AG04449 (cell line): ENCODE measurements at places on chromosomes 4 and X.

DNA sequence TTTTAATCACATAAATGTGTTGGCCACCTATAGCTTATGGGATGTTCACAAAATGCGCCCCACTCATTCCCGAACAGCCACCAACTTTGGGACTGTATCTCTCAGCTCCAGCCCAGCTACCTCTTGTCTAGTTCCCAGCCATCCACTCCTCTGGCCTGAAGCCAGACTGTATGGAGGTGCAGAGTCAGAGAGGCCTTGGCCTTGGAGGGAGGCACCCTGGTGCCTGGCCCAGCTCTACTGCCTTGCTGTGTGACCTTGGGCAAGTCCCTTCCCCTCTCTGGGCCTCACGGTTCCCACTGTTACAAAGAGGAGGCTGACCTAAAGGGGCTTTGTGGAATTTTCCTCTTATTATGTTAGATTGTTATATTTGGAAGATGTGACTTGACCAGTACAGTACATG is 13.9 kb downstream of the MAMLD1 start:
- DNase-seq: no peak

- no peak for DNase-seq
These were observed 136.9 kb downstream of the TSPAN5 start for GRCh38 chr4:98521486-98521885.

DNA sequence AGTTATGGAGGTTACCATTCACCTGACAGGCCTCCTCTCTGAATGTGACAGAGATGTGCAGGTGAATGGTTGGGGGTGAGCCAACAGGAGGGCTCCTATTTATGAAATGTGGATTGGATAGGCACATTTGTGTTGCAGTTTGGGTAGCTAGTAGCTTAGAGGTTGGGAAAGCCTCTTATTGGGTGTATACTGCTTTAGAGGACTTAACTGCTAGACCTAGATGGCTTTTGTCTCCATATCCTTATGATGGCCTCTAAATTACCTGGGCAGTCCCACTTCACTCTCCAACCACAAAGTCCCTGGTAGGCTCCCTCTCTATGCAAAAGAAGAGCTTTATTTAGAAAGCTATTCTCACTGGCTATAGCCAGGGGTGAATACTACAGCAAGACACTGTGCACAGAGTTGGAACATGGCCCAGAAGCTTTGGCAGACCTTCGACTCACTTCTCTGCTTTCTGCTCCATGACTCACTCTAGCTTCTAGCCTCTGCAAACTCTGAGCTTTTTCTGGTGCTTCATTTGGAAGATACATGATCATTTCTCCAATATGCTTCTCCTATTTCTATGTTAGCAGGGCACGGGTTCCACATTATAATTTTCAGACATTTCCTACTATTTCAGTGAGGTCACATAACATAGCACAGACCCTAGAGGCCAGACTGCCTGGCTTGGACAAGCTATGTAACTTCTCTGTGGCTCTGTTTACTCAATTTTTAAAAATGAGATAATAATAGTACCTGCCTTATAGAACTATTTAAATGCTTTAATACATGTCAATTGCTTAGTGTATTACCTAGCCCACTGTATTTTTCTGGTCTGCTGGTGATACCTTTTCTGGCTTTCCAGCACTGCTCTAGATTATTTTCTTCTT is 6.0 kb upstream of the VGLL1 start:
- DNase-seq: peak; percentile 61

- DNase-seq: no peak
These were observed 86.4 kb downstream of the SMIM20 start for GRCh38 chr4:26000274-26000950.

- DNase-seq: no peak
These were observed 32.2 kb downstream of the NDP start for GRCh38 chrX:43940816-43941474.

- no peak for DNase-seq
These were observed 6.7 kb upstream of the HSD17B10 start for GRCh38 chrX:53440621-53441517.

GRCh38 chr4:26069218-26069617 is 155.2 kb downstream of the SMIM20 start:
- no peak for DNase-seq

- DNase-seq: no peak
These were observed 3.4 kb downstream of the PLAC8 start for GRCh38 chr4:83110970-83111750.

- no peak for DNase-seq
These were observed 55.3 kb upstream of the KCNIP4 start for GRCh38 chr4:22003878-22004277.

- no peak for DNase-seq
These were observed 100.8 kb downstream of the ZAR1 start for GRCh38 chr4:48590884-48591283.

- no peak for DNase-seq
These were observed 56.2 kb downstream of the SMIM20 start for GRCh38 chr4:25970226-25970675.

- DNase-seq: no peak
These were observed 31.1 kb upstream of the CYLC1 start for GRCh38 chrX:83829874-83830273.

DNA sequence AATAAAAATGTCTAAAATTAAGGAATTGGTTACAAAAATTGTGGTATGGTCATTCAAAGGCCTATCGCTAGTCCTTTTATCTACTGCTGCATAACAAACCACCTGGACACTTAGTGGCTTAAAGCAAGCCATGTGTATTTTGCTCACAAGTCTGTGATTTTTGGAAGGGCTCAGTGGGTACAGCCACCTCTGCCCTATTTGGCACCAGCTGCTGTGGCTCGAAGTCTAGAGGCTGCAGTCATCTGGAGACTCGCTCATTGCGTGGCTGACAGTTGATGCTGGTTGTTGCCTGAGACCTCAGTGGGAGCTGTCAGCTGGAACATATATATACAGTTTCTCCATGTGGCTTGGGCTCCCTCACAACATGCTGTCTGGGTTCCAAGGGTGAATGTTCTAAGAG is 60.8 kb upstream of the MID1 start:
- DNase-seq: no peak
